CD4-positive, alpha-beta T cell (primary cell): ENCODE measurements at places on chromosomes 16 and 17.

GRCh38 chr17:861364-861763 lies 79.2 kb downstream of the MRM3 start:
- no peak for DNase-seq

GRCh38 chr17:539766-540165 lies 174.9 kb downstream of the VPS53 start:
- no peak for DNase-seq

DNA sequence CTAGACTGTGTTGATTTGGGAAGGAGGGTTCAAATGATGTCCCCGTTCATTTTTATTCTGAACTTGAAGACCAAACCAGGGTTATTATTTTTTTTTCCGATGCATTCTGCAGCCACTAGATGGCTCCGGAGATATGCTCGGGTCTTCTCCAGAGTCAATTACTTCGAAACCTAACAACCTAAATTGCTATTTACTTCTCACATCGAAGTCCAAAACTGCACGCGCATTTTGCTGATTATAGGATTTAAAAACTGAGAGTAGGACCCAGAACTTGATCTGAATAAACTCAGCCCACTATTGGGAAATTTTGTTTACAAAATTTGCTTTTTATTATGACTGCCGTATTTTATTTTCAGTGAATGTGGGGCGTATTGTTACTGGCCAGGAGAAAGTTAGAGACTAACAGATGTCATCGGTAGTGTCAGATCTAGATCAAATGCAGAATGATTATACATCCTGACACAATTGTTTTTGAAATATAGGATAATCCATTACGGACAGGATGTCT lies 263.8 kb downstream of the HS3ST3A1 start:
- no peak for DNase-seq

GRCh38 chr17:45757431-45758218 lies 26.5 kb upstream of the CRHR1 start:
- DNase-seq: no peak

DNA sequence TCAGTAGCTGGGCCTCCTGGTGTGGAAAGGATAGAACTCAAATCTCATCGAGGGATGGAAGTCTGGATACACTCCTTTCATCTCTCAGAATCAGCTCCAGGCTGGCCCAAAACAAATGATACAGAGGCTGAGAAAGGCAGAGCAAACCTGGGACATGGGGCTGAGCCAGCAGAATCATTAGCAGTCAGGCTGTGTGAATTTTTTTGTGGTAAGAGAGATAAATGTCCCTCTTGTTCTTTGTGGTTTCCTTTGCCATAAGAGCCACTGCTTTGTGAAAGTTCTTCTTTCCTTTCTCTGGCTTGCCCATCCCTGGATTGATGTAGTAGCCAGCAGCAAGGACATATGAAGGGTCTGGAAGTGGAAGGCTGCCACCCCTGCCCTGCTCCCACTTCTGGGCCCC lies 146.2 kb downstream of the CDH13 start:
- no peak for DNase-seq

- no peak for DNase-seq
These were observed 32.4 kb downstream of the CLTC start for GRCh38 chr17:59652119-59652518.

DNA sequence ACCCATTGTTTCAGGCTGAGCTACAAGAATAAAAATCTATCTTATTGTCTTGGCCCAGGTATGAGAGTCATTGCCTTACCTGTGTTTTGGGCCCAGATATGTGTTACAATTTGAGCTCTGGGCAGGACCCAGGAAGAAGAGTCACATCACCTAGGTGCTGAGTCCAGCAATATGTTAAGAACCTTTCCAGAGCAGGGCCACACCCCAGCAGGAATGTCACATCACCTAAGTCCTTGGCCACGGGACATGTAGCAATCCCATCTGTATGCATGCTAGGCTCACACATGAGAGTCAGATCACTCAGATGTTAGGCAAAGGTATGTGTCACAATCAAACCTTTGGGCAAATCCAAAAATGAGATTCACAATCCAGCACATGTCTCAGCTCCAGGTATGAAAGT lies 2103.5 kb downstream of the TP53TG3F start:
- DNase-seq: no peak

GRCh38 chr16:14309906-14310305 lies 238.8 kb downstream of the MRTFB start:
- no peak for DNase-seq

- no peak for DNase-seq
These were observed 4.8 kb upstream of the SHISA9 start for GRCh38 chr16:12896562-12896961.

- DNase-seq: no peak
These were observed 209.5 kb upstream of the MPHOSPH6 start for GRCh38 chr16:82379551-82379950.
